Suprapubic skin (tissue), 4 donors: ENCODE measurements at places on chromosomes 5 and 9.

DNA sequence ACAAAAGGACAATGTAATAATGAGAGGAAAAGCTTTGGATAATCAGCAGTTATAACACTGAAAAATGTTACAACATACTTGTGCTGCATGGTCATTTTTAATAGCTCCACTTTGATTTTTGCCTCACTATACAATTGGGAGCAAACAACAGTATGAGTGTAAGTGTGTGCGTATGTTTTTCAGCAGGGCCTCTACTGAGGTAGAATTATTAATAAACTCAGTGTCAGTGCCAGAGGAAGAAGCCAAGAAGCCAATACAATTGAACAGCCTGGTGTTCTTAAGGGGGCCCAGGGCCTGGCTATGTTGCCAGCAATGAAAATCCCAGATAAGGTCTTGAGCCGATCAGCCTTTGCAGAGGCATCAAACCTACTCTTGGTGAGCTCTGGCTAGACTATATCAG, 16.1 kb upstream of the RLN1 start:
- no peak overlapping the region for H3K4me3 ChIP-seq
- no peaks in the 10 kb centered on the region for H3K27me3 ChIP-seq
- no peaks in the 10 kb centered on the region for H3K4me1 ChIP-seq
- no peak overlapping the region for H3K27ac ChIP-seq
- H3K36me3 ChIP-seq = peaks cover 3% of the 10 kb centered on the region

- H3K4me1 ChIP-seq = no peaks in the 10 kb centered on the region
- no peak overlapping the region for H3K27ac ChIP-seq
- no peaks in the 10 kb centered on the region for H3K27me3 ChIP-seq
- no peak for DNase-seq
These were observed 49.3 kb downstream of the F2R start for GRCh38 chr5:76765249-76765648.

DNA sequence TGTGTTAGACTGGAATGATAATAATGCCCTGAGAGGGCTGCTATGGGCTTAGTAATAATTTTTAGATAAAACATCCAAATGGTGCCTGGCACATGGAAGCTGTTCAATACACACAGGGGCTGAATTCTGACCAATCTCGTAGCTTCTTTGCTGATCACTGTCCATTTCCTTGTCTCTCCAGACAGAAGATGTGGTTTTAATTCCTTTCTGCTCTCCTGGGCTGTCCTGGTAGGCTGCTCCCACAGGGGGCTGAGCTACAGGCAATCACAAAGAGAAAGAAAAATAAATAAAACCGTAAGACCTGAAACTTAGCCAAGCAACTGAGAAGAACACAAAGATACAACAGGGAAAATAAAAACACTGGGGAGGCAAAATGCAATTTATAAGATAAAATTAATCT, 136.5 kb downstream of the CDK5RAP2 start:
- H3K4me1 ChIP-seq = peaks cover 4% of the 10 kb centered on the region
- H3K27me3 ChIP-seq = no peaks in the 10 kb centered on the region
- peaks cover 61% of the 10 kb centered on the region for H3K36me3 ChIP-seq

- DNase-seq = no peak
- H3K4me3 ChIP-seq = no peak overlapping the region
- H3K27ac ChIP-seq = no peak overlapping the region
- H3K36me3 ChIP-seq = no peaks in the 10 kb centered on the region
These were observed 564.7 kb downstream of the PDE4D start for GRCh38 chr5:59328709-59329296.

DNA sequence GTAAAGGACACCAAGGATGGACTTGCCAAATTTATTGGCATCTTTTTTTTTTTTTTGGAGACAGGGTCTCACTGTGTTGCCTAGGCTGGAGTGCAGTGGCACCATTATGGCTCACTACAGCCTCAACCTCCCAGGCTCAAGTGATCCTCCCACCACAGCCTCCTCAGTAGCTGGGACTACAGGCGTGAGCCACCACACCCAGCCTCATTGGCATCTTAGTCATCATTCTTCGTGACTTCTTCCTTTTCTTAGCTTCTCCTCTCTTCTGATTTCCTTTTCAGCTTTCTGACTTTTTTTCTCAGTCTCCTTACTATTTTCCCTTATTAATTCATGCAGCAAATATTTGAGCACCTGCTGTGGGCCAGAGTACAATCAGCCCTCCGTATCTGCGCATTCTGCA, 6.1 kb downstream of the MAML1 start:
- no peak overlapping the region for H3K4me3 ChIP-seq
- peaks cover 35% of the 10 kb centered on the region for H3K4me1 ChIP-seq
- DNase-seq = no peak
- H3K27me3 ChIP-seq = no peaks in the 10 kb centered on the region
- no peak overlapping the region for H3K27ac ChIP-seq

- DNase-seq = no peak
- H3K36me3 ChIP-seq = no peaks in the 10 kb centered on the region
- no peak overlapping the region for H3K4me3 ChIP-seq
- H3K4me1 ChIP-seq = no peaks in the 10 kb centered on the region
These were observed 15.6 kb downstream of the OLFM1 start for GRCh38 chr9:135103001-135103446.

DNA sequence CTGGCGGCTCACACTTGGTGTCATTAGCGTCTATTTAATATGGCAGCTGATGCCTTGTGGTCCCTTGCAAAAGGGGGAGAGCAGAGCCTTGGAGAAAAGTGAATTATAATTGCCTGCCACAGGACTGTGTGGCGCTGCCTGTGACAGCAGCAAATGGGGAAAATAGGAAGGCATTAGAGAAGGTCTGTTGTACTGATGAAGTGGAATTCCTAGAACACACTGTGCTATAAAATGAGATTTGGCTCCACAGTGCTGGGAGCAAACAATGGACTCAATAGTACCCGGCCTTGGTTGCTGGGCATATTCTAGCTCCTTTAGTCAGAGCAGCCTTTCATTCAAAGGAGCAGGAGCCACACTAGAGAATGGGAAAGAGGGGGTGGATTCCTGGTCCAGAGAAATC, 21.3 kb downstream of the SEMA6A start:
- DNase-seq = no peak
- H3K4me1 ChIP-seq = peaks cover 6% of the 10 kb centered on the region
- no peaks in the 10 kb centered on the region for H3K36me3 ChIP-seq

GRCh38 chr9:123753016-123753415, 176.9 kb downstream of the DENND1A start:
- H3K36me3 ChIP-seq = no peaks in the 10 kb centered on the region
- no peaks in the 10 kb centered on the region for H3K27me3 ChIP-seq
- DNase-seq = no peak
- H3K4me3 ChIP-seq = no peak overlapping the region

DNA sequence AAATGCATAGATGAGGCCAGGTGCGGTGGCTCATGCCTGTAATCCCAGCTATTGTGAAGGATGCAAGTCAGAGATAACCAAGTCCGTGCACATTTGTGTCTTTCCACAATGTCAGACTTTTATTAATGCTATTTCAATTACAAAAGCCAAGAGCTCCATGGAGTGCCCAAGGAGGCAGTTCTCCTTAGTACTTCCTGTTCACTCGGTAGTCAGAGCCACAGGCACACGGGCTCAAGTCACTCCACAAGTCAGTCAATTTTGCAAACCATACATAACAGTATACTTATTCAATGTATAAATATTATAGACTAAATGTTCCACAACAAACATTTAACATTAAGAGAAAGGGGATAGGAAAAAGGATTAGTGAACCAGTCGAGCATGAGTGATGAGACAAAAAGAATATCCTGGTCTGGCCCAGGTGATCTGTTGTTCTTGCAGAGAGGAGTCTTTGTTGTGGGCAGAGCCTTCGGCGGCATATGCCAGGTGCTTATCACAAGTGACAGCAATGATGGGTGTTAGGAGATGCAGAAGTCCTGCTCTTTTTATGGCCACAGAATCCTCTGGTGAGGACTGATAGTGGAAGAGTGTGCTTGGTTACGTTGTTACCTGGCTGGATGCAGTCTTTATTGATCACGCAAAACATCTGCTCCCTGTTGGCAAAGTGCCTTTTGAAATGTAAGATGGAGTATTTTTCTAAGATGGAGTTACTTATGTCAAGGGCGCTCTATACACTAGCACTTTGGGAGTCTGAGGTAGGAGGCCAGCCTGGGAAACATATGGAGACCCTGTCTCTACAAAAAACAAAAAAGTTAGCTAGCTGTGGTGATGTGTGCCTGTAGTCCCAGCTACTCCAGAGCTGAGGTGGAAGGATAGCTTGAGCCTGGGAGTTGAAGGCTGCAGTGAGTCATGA, 167.0 kb upstream of the FBXL17 start:
- no peak overlapping the region for H3K27ac ChIP-seq
- DNase-seq = no peak
- H3K4me1 ChIP-seq = no peaks in the 10 kb centered on the region
- H3K4me3 ChIP-seq = no peak overlapping the region

- DNase-seq = no peak
- no peaks in the 10 kb centered on the region for H3K36me3 ChIP-seq
- no peaks in the 10 kb centered on the region for H3K27me3 ChIP-seq
- no peak overlapping the region for H3K27ac ChIP-seq
These were observed 2.0 kb upstream of the MPDZ start for GRCh38 chr9:13281356-13282016.

DNA sequence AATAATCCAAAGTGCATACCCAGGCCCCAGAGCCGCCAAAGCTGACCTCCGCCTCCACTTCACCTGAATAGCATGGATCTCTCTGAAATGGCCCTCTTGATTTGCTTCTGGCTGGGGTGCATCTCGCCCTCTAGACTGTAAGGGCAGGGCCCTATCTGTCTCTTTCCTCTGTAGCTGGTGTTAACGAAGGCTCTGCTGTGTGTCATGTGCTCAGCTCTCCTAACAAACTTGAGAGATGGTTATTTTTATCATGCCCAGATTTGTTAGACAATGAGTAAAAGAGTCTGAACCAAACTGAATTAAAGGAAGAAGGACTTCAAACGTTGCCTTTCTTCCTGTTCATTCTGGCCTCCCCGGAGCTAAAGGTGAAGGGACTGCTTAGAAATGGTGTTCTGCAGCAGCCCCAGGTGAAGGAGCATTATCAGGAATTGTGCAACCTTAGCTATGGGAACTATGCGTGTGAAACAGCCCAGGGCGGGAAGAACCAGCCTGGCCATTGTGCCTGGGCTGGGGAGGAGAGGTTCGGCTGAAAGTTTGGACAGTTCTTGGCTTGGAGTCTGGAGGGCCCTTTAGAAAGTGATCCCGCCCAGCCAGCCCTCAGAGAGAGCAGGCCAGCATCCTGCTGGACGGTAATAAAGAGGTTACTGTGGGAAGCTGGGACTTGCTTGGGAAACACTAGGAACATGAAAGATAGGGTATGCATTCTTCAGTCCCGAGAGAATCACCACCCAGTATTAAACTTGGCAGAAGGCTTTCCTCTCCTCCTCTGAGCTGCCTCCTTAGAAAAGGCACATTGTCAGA, 73.5 kb downstream of the WWC1 start:
- no peak overlapping the region for H3K4me3 ChIP-seq
- peak overlapping the region; percentile 63 for H3K27ac ChIP-seq
- peaks cover 34% of the 10 kb centered on the region for H3K4me1 ChIP-seq
- no peaks in the 10 kb centered on the region for H3K36me3 ChIP-seq
- peaks cover 3% of the 10 kb centered on the region for H3K27me3 ChIP-seq
- DNase-seq = no peak

- no peak for DNase-seq
- H3K36me3 ChIP-seq = no peaks in the 10 kb centered on the region
- H3K4me1 ChIP-seq = peaks cover 97% of the 10 kb centered on the region
- H3K4me3 ChIP-seq = no peak overlapping the region
- peak overlapping the region; percentile 98 for H3K27ac ChIP-seq
These were observed 135.6 kb downstream of the C9orf50 start for GRCh38 chr9:129485145-129485774.

- DNase-seq = no peak
- no peaks in the 10 kb centered on the region for H3K4me1 ChIP-seq
- no peaks in the 10 kb centered on the region for H3K36me3 ChIP-seq
- H3K27ac ChIP-seq = no peak overlapping the region
- no peaks in the 10 kb centered on the region for H3K27me3 ChIP-seq
- H3K4me3 ChIP-seq = no peak overlapping the region
These were observed 47.5 kb upstream of the PLPP6 start for GRCh38 chr9:4614627-4615026.

GRCh38 chr9:82363682-82364081, 375.1 kb downstream of the SPATA31D1 start:
- no peaks in the 10 kb centered on the region for H3K4me1 ChIP-seq
- H3K36me3 ChIP-seq = no peaks in the 10 kb centered on the region
- no peak overlapping the region for H3K4me3 ChIP-seq

- no peak overlapping the region for H3K4me3 ChIP-seq
- H3K27me3 ChIP-seq = no peaks in the 10 kb centered on the region
- no peaks in the 10 kb centered on the region for H3K36me3 ChIP-seq
- no peak overlapping the region for H3K27ac ChIP-seq
- no peaks in the 10 kb centered on the region for H3K4me1 ChIP-seq
These were observed 656.3 kb upstream of the FAM174A start for GRCh38 chr5:99878830-99879229.

DNA sequence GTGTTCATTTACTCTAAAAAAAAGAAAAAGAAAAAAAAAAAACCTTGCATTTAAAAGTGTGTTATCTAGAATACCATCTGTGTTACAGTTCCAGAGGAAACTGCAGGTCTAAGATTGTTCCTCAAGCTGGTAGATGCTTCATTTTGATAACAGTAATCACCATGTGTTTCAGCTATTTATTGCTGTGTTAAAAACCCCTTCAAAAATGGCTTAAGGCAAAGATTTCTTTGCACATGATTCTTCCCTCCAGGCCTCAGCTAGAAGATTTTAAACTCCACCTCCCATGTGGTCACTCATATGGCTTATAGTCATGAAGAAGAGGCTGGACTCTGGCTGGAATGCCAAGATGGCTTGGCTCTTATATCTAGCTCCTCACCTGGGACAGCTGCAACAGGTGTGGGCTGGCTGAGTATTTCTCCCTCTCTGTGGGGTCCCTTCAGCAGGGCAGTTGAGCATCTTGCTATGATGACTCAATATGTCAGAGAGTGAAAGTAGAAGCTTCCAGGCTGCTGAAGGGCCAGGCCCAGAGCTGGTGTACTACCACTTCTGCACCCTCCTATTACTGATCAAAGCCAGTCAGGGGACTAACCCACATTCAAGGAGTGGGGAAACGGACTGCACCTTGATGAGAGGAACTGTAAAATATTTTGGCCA, 920.4 kb upstream of the DMAC1 start:
- no peak overlapping the region for H3K4me3 ChIP-seq
- H3K27ac ChIP-seq = no peak overlapping the region
- H3K36me3 ChIP-seq = no peaks in the 10 kb centered on the region
- DNase-seq = no peak
- no peaks in the 10 kb centered on the region for H3K27me3 ChIP-seq
- H3K4me1 ChIP-seq = no peaks in the 10 kb centered on the region

- H3K27ac ChIP-seq = no peak overlapping the region
- DNase-seq = no peak
- no peak overlapping the region for H3K4me3 ChIP-seq
- peaks cover 19% of the 10 kb centered on the region for H3K36me3 ChIP-seq
- peaks cover 62% of the 10 kb centered on the region for H3K4me1 ChIP-seq
These were observed 23.5 kb downstream of the KLF9 start for GRCh38 chr9:70390933-70391341.

- no peaks in the 10 kb centered on the region for H3K27me3 ChIP-seq
- DNase-seq = no peak
- no peaks in the 10 kb centered on the region for H3K36me3 ChIP-seq
- no peak overlapping the region for H3K27ac ChIP-seq
These were observed 324.2 kb upstream of the NUDT12 start for GRCh38 chr5:103886826-103887225.

GRCh38 chr9:26954050-26954508, 2.1 kb upstream of the IFT74 start:
- H3K27me3 ChIP-seq = no peaks in the 10 kb centered on the region
- no peaks in the 10 kb centered on the region for H3K36me3 ChIP-seq
- no peak overlapping the region for H3K4me3 ChIP-seq
- no peak for DNase-seq
- H3K27ac ChIP-seq = no peak overlapping the region
